ENCODE measurements at places on chromosomes 11 and 22.
A peak's percentile ranks its signal among the peaks of the same experiment; 100 is the strongest.

GRCh38 chr22:46432164-46433068, 96.9 kb downstream of the TRMU start:
- DNase-seq: no peak

- DNase-seq: no peak
Observed at GRCh38 chr11:15807827-15808226, 548.5 kb downstream of the SOX6 start.

DNA sequence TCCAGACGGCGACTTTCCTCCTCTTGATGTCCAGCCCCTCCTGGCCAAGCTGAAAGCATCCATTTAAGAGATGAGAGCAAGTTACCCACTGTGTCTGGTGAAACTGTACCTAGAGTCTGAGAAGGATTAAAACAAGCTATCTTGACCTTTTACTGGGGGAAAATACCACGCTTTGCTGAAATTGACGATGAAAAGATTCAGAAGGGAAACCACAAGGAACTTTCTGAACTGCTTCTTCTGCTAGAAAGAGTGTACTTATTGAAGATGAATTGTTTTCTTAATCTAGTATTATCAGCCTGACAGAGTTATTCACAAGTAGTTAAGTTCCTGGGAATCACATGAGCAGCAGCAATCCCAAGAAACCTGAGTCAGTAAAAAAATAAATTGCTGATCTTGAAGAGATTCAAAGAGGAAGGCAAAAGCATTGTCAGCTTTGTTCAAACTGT, 13.1 kb upstream of the MS4A6A start:
- no peak for DNase-seq

DNA sequence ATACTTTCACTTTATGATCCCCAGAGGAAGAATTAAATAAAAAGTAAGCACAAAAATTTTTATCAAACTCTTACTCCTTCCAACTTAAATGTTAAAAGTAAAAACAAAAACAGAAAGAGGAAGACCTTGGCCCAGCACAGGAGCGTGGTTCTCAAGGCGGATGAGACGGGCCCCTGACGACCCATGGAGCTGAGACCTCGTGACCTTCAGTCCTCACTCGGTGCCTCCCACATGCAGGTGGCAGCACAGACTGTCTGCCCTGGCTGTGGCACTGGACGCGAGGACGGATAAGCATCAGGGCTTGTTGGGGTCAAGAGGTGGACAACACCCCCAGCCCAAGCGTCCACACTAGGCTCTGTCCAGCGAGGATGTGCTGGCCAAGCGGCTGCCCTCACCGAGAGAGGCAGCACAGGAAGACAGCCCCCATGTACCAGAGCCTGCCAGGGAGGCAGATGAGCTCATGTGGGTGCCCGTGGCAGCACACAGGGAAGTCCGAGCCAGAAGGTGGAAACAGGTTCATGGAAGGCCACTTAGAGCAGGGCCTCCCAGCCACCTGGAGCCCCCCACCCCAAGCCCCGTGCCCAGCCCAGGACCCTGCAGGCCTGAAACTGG, 1389.8 kb downstream of the TBC1D22A start:
- DNase-seq: no peak

- no peak for DNase-seq
Observed at GRCh38 chr11:41989823-41990380, 530.5 kb upstream of the LRRC4C start.

- DNase-seq: no peak
Observed at GRCh38 chr11:11380340-11380739, 27.3 kb upstream of the CSNK2A3 start.

- DNase-seq: no peak
Observed at GRCh38 chr11:75868990-75869389, 54.0 kb downstream of the UVRAG start.

DNA sequence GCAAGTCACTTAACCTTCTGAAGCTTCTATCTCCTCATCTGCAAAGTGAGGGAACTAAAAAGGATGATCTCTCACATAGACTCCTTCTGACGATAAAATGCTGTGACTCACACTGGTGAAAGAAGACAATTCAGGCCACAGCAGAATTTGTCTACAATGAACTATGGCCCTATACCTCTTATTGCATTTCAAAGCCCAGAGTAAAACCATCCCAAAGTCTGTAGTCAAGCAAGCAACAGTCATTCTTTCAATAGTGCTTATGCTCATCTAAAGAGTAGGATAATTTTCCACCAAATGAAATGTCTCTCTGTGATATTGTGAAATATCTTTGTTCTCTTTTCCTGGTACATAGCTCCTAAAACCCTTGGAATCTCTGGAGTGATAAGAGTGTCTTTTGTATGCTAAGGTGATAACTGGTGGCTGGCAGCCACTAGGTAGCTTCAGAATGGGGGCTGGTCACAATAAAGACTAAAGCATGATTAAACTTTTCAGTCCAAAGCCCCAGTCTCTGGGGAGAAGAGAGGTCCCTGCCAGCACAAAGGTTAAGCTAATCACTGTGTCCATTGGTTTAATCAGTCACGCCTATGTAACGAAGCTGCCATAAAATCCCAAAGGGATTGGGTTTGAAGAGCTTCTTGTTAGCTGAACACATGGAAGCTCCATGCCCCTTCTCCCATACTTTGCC, 30.8 kb downstream of the SYTL2 start:
- no peak for DNase-seq

DNA sequence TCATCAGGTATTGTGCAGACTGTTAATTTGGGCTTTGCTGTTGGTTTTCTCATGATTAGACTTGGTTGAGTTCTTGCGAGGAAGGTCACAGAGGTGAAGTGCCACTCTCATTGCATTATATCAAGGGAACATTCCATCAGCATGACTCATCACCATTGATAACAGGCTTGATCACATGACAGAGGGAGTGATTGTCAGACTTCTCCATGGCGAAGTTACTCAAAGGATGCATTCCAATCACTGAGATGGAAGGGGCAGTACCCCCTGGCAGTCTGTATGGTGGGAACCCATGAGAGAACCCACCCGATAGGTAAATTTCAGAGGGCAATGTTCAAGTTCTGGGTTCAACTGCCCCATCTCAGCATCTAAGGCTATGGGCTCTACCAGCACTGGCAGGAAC, 19.4 kb upstream of the P2RY2 start:
- DNase-seq: no peak

GRCh38 chr22:38041760-38042487, 15.3 kb upstream of the PICK1 start:
- DNase-seq: peak; percentile 1

GRCh38 chr11:85745626-85746025, 59.6 kb upstream of the CCDC89 start:
- DNase-seq: no peak

GRCh38 chr22:25970999-25971811, 198.1 kb upstream of the SEZ6L start:
- no peak for DNase-seq

GRCh38 chr11:90844041-90844440, 621.2 kb upstream of the CHORDC1 start:
- no peak for DNase-seq

- DNase-seq: no peak
Observed at GRCh38 chr11:75413864-75414263, 14.5 kb downstream of the RPS3 start.

GRCh38 chr22:19553201-19553600, 29.0 kb upstream of the CLDN5 start:
- no peak for DNase-seq

- no peak for DNase-seq
Observed at GRCh38 chr11:10494636-10495463, 39.8 kb downstream of the AMPD3 start.

- DNase-seq: no peak
Observed at GRCh38 chr11:125588505-125588904, 4.1 kb upstream of the STT3A start.

GRCh38 chr11:82906236-82906635, 4.7 kb downstream of the DDIAS start:
- no peak for DNase-seq

DNA sequence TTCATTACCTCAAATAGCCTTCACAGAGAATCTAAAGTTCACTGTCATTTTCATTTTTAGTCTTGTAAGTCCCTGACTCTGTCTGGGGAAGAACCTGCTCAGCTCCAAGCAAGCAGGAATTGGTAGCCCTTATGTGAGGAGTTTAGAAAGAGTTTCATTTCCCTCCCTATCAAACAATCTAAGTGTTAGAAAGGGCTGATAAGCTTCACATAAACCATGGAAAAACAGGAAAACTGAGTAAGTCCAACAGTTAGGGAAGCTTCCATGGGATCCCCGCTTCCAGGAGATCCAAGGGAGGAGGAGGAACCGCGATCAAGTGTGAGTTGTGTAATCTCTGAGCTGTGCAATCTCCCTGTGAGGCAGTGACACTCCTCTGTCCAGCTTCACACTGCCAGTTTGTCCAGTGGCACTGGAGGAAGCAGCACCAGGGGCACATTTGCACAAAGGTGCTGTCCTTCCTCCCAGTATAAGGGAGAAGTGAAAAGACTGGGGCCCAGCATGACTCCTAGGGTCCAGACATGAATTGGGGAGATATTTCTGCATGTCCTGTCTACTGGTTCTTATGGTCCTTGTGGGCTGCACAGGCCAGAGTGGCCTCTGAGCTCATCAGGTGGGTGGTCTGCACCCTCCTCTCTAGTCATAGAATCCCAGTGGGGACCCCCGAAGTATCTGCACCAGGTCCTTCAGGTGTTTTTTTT, 4.3 kb downstream of the PRAME start:
- DNase-seq: no peak

GRCh38 chr22:23849009-23850006, 8.4 kb upstream of the SLC2A11 start:
- DNase-seq: peak; percentile 89

GRCh38 chr11:66641834-66642233, 3.3 kb downstream of the RBM4 start:
- no peak for DNase-seq

- DNase-seq: peak; percentile 80
Observed at GRCh38 chr11:64619811-64620380, 28.9 kb downstream of the SLC22A12 start.

GRCh38 chr11:64088162-64089026, 52.7 kb downstream of the FLRT1 start:
- DNase-seq: no peak

- no peak for DNase-seq
Observed at GRCh38 chr11:33877038-33877437, 14.8 kb downstream of the LMO2 start.

DNA sequence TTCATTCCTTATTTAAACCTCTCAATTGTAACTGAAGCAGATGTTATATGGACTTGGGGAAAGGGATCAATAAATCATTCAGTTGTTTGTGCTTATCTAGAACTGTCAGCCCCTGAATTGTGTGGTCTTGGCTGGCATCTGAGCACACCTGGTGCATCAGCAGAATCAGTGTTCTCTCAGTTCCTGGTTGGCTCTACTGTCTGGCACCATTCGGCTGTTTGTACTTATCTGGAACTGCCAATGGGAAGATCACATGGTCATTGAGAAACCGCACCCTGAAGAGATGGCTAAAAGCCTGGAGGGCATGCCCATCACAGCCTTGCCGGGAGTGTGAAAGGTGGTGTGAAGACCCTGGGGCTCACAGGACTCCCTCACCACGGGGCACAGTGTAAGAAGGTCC, 37.1 kb upstream of the EHF start:
- DNase-seq: no peak

DNA sequence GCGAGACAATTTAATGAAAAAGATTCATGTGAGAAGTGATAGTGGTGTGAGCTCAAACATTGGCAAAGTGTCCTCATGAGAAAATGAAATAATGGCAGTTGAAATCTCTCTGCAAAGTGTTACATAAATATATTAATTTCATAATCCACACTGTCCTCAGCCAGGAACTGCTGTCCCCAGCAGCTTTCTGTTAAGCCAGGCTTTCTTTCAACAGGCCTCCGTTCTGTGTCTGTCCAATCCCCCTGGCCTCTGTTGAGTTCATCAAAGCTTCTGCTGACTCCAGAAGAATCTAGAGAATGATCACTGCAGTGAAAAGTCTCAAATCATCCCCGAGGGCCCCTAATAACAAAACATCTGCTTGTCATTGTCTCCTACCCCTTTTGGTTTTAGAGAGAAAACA, 10.0 kb upstream of the ASCC2 start:
- DNase-seq: no peak

DNA sequence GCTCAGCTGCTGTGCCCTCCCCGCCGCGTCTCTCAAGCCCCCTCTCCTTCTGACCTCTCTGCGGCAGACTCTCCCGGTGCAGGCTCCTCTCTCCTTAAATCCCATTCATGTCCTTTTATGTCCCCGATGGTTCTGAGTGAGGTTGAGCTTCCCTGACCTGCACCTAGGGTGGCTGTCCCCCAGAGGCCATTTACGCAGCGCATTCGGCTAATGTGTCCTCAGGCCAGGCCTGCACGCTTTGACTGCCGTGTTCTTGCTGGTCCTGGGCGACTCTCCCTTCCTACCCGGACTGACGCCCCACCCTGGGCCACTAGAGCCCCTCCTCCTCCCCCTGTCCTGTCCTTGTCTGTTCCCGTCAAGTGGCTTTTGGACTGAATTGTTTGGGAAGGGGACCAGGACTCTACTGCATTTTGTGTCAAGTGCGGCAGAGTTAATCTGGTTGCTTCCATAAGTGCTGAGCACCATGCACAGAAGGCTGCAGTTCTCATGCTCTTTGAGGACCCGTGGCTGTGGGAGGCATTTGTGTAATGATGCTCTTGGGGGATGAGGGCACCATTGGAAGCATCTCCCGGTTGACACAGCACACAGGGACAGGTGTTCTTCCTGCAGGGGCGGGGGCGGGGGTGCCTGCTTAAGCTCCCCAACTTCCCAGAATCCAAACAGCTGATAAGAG, 37.1 kb downstream of the IGHMBP2 start:
- DNase-seq: no peak

DNA sequence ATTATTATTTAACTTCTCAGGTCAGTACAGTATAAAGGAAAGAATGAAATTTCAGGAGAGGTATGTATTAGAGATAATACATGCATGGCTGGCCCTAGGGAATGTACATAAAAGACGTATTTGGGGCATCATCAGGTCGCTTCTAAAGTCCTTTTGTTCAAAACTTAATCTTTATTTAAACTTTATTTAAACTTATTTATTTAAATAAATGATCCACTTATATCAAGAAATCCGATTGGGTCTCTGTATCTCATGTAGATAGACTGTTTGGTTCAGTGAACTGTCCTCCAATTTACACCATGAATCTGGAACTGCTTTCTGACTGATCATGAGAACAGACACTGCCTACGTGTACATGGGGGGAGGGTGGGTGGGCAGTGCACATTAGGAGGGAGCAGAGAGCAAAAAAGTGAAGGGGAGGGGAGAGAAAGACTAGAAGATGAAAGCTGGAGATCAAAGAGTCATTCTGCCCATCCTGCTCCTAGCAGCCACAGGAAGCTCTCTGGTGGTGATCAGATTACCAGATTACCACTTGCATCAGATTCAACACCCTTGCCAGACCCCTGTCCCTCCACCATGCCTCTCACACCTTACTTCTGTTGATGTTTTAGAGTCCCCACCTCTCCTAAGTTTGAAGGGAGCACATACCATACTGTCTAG, 92.1 kb upstream of the MTMR2 start:
- no peak for DNase-seq

DNA sequence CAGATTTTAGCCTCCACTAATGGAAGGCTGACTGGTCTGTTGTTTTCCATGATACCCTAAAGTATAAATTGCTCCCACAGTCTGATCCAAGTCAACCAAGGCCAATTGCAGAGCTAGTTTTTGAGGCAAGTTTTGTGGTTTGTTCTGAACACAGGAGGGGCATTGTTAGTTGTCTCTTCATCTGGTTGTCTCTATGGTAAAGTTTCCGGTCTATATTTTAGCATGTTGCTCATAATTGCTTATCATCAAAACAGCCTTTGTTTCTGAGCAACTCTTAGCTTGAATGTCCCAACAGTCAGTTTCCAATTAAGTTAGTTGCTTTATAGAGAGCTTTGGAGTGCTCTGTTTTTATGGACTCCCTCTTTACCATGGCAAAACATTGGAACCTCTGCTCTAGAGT, 217.6 kb upstream of the CARD18 start:
- no peak for DNase-seq
